ENCODE measurements at places on chromosomes 5 and 9. TPM values are rescaled to one million over a fixed set of nuclear protein-coding genes. Genes with fewer than 3 reads are reported as not detected.

PLPP7 gene
- 2.3 TPM for total RNA-seq

DNA sequence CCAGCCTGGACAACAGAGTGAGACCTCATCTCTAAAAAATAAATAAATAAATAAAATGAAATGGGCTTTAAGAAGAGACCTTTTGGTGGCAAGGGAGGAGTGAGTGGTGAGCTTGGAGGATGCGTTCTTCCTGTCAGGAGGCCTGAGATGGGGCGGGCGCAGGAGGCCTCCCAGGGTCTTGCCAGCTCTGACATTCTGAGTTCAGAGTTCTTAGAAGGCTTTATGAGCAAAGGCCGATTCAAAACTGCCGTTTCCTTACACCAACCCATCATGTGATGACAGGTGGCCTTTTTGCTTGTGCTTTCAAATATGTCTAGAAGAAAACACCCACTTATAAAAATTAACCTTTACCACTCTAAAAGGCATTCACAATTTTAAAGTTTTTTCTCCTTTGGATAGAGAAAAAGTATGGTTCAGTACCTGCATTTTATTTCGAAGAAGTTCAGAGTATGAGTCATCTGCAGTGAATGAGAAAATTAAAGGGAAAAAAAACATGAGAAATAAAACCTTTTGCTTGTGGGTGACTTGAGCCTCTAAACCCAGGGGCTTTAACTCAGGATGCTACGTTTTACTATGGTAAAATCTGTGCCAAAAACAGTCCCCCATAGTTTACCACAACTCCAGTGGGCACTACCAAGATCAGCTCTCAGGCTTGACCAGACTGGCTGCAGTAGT, 157.4 kb upstream of the OTULINL start:
- H3K27ac ChIP-seq: no peak overlapping the region
- DNase-seq: no peak
- H3K4me1 ChIP-seq: no peaks in the 10 kb centered on the region
- H3K4me3 ChIP-seq: no peak overlapping the region
- no peaks in the 10 kb centered on the region for H3K27me3 ChIP-seq

AGXT2 gene
- not detected for total RNA-seq

GRCh38 chr5:54680998-54681397, 163.4 kb downstream of the SNX18 start:
- H3K27ac ChIP-seq: no peak overlapping the region
- H3K4me3 ChIP-seq: no peak overlapping the region
- no peaks in the 10 kb centered on the region for H3K27me3 ChIP-seq
- no peak for DNase-seq
